ENCODE measurements at places on chromosomes 16 and 17.
A peak's percentile ranks its signal among the peaks of the same experiment; 100 is the strongest.

DNA sequence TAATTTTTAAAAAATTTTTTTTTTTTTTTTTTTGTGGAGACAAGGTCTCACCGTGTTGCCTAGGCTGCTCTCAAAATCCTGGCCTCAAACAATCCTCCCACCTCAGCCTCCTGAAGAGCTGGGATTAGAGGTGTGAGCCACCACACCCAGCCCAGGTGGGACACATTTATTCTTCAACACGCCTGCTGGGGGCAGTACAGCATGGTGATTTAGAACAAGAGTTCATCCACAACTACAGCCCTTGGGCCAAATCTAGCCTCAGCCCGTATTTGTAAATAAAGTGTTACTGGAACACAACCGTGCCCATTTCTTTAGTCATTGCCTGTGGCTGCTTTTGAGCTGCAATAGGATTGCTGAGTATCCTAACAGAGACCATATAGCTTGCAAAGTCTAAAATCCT, 92.8 kb downstream of the KATNIP start:
- no peak for DNase-seq

DNA sequence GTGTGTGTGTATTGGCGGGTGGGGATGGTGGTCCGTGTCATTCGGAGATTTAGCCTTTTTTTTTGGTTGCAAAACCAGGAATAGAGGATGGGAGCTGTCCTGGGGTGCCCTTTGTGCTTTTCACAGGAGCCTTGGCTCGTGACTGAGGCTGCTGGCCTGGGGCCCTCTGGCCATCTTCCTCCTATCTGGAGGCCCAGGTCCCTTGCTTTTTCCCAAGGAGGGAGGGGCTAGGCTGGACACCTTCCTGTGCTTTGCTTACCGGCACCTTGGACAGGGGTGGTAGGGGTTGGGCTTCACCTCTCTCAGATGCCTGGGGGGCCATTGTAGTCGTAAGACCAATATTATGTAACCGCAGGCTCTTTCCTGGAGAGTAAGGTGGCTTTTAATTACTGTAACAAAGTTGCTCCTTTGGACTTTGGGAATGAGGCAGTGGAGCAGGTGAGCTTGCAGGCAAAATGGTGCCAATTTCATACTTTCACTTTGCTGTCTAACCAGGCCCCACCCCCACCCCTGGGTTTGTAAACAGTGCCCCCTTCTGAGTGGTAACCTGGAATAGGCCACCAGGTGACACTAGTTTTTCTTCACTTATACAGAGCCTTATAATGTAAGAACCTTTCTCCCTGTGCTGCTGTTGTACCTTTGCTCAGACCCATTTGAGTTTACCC, 1.2 kb downstream of the DYNLL2 start:
- peak; percentile 46 for DNase-seq

GRCh38 chr17:41402161-41402560, 4.8 kb upstream of the KRT31 start:
- no peak for DNase-seq

GRCh38 chr17:18033442-18034099, 5.4 kb downstream of the ATPAF2 start:
- peak; percentile 85 for DNase-seq

DNA sequence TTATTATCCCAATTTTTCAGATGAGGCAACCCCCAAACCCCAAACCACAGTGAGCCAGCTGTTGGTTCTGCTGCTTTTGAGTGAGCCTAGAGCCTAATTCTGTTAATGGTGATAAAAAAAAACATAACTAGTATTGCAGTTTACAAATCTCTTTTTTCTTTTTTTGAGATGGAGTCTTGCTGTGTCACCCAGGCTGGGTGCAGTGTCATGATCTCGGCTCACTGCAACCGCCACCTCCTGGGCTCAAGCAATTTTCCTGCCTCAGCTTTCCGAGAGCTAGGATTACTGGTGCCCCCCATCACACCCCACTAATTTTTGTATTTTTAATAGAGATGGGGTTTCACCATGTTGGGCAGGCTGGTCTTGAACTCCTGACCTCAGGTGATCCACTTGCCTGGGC, 3.1 kb downstream of the WNT9B start:
- no peak for DNase-seq

- no peak for DNase-seq
Measured at GRCh38 chr17:74452033-74452840, 14.2 kb upstream of the CD300A start.

- no peak for DNase-seq
Measured at GRCh38 chr16:61871837-61872777, 164.1 kb downstream of the CDH8 start.

DNA sequence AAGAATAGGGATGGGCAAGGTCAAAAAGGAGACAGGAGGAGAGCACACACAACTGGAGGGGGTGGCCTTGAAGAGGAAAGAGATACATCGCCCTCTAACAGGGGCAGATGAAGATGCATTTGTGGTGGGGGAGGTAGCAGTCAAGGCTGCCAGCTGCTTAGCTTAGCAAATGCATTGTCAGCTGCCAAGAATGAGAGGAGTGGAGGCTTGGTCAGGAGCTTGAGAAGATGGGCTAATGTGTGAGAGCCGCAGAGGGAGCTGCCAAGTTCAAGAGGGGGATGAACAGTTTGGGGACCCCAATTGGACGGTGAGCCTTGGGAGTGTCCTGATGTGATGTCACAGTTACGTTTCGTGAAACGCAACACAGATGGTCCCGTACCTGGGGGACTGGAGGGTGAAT, 28.9 kb upstream of the GNA13 start:
- DNase-seq: no peak

GRCh38 chr16:80656711-80657150, 115.9 kb downstream of the DYNLRB2 start:
- no peak for DNase-seq

DNA sequence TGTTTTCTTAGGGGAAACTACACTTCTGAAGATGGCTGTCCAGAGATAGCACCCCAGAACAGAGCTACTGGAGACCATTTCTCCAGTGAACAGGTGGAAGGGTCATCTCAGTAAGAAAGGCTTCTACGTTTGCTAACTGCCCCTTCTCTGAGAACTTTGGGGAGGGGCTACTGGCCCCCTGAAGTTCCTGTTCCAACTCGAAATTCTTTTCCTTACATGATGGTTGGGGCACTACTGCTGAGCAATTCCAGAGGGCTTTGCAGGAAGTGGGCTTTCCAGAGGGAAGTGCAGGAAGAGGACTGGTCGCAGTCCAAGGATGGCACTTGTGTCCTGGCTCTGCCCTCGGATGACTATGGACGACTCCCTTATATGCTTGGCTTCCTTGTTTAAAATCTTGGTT, 31.2 kb downstream of the TOM1L2 start:
- DNase-seq: no peak

DNA sequence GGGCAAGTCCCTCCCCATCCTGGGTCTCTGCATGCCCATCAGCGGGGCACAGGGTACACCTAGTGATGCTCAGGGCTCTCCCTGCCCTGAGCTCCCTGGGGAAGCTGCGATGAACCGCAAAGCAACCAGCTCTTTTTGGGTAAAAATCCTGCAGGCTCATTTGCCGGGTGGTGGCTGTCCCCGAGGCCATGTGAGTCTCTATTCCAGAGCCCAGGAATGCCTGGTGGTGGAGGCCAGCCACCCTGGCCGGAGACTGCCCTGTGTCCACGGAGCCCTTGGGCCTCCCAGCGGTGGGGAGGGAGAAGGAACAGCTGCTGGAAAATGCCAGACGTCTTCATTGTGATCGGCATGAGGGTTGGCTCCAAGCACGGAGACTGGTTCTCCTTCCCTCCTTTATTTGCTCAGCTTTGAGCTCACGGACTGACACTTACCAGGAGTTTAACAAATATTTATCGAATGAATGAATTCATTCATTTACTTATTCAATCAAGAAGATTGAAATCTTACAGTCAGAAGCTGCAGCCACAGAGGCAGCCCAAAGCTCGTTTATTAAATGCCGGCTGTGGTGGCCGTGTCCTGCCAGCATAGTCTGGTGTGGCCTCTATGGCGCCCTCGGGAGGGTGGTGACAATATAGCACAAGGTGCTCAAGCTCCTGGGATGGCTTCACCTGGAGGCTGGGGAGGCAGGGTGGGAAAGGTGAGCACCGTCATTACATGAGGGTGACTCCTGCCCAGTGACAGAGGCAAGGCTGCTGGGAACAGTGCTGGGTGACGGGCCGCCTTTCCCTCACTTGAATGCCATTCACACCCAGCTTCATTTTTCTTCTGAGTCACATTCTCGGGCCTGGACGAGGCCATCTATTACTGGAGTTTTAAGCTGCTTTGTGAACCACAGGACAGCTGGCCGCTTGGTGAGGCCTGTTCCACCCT, 31.1 kb upstream of the JPH3 start:
- no peak for DNase-seq

DNA sequence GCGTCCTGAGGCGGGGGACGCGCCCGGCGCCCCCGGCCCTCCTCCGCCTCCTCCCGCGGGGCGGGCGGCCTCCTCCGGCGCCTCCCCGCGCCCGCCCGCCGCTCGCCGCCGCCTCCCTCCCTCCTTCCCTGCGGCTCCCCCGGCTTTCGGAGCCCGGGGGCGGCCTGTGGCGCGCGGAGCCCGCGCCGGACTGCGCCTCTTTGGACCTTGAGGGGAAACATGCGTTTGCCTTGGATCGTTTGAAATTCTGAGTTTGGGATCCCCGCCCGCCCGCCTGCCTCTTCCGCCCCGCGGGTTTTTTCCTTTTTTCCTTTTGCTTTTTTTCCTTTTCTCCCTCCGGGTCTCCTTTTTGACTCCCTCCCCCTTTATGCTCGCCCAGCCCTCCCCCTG, 390 bp downstream of the ZNRF1 start:
- no peak for DNase-seq

- DNase-seq: no peak
Measured at GRCh38 chr17:28065706-28066105, 23.2 kb downstream of the NLK start.

DNA sequence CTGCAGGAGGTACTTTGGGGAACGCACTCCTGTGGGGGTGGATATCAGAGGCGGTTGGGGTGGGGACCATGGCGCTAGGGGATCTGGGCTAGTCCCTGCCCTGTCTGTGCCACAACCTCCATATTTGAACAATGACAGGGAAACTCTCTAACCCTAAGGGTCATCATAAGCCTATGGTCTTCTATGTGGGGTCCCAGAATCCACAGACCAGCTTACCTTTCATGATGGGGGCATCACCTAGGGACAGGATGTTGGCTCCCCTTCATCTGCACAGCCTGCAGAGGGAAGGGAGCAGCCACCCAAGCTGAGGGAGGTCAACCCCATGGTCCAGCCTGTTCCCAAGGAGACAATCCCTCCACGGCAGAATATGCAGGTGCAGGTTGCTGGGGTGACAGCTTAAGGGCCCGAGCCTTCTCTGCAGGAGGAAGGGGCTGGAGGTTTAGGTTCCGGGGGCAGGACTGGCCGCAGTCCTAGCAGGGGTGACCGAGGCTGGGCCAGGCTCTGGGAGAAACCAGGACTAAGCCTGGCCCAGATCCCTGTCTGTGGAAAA, 1.7 kb downstream of the ORAI3 start:
- DNase-seq: no peak

- peak; percentile 25 for DNase-seq
Measured at GRCh38 chr16:11586378-11586855, 302 bp downstream of the LITAF start.

DNA sequence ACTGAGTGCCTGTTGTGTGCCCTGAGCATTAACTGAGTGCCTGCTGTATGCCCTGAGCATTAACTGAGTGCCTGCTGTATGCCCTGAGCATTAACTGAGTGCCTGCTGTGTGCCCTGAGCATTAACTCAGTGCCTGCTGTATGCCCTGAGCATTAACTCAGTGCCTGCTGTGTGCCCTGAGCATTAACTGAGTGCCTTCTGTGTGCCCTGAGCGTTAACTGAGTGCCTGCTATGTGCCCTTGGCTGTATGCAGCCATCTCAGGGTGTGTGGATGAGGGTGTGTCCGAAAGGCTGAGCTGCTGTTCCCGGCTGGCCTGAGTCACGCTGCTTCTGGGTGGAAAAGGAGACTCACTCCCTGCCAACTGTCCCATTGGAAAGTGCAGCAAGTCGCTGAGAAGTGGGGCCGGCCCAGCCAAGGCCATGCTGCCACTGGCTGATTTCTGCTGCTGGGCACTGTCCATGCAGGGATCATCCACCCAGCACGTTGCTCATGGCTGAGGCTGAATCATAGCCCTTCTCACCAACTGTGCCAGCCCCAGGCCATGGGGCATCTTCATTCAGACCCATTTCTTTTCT, 113.8 kb downstream of the OR1D5 start:
- no peak for DNase-seq

DNA sequence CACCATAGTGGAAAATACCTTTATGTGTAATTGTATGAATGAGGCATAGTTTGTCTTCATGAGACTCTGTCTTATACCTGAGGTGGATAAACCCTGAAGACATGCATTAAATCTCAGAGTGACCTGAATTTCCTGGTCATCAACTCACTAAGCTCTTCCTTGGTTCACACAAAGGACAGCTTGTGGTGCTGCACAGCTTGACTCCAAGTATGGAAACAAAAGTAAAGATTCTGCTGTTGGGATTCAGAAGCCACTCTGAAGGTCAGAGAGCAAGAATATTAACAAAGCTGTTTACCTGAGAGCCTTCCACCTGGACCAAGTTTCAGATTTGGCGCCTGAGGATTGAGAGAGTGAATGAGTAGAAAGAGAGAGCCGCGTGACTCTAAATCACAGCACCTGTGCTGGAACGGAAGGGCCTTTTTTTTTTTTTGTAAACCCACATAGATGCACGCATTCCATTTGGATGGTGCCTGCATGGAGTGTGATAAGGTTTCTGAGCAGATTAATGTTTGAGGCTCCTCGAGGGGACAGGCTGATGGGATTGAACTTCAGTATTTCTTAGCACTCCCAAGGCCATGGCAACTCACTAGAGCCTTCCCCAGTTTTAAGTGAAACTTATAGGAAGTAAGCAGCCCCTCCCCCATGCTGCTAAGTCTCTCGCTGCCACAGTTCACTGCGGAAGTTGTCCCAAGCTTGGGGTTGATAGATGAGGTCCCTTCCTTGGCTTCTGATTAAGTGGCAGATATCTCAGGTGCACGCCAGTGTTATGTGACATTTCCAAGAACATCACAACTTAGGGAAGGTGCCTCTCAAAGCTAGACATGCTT, 28.7 kb downstream of the CALB2 start:
- no peak for DNase-seq

- no peak for DNase-seq
Measured at GRCh38 chr16:11450136-11450535, 104.9 kb downstream of the RMI2 start.

- DNase-seq: peak; percentile 53
Measured at GRCh38 chr17:17141860-17142552, 64.1 kb downstream of the PLD6 start.
